Kidney (tissue), 22 donors: ENCODE measurements at places on chromosomes 13 and 19.

GRCh38 chr19:29376855-29377354 is 148.9 kb upstream of the VSTM2B start:
- no peak for DNase-seq

GRCh38 chr19:9673912-9674662 is 813 bp downstream of the ZNF562 start:
- DNase-seq = no peak

GRCh38 chr13:59229861-59230260 is 933.9 kb downstream of the DIAPH3 start:
- no peak for DNase-seq

- no peak for DNase-seq
Measured at GRCh38 chr19:32808236-32808635, 61.3 kb downstream of the SLC7A9 start.

DNA sequence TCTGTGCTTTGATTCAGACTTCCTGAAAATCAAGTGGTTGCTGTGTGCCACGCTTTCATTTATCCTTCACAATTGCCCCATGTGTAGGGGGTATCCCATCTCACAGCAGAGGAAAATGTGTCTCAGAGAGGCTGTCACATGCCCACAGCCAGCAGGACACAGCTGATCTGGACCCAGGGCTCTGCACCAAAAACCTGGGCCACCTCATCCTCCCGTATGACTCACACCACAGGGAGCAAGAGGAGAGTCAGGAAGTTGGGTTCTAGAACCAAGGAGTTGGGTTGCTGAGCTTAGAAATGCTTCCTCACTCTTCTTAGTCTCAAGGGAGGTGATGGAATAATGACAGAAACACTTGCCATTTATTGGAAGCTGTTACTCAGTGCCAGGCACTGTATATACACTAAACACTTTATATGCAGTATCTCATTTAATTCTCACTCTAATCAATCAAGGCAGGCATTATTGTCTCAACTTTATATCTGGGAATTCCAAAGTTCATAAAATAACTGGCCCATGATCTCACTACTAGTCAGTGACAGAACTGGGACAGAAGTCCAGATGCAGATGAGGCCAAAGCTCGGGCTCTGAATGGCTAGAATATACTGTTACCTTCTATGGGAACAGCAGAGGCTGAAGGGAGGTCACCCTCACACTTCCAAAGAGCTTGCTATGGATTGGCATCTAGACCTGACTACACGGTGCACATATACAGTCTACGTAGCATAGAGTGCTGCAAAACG is 47.7 kb upstream of the ATP12A start:
- no peak for DNase-seq

DNA sequence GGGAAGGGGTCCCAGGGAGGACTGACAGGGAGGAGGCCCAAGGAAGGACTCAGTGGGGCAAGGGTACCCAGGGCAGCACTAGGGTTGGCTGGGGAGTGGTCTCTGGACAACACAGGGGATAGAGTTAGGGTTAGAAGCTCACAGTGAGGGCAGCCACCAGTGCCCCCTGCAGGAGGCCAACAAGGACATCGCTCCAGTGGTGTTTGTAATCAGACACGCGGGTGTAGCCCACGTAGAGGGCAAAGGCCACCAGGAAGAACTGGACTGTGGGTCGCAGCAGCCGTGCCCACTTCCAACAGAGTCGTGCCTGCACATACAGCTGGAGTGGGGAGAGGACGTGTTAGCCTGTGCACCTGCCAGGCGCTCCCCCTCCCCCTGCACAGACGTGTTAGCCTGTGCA is 9.2 kb downstream of the PLPP2 start:
- DNase-seq = no peak

GRCh38 chr19:39746836-39747529 is 9.2 kb upstream of the CLC start:
- DNase-seq = no peak

DNA sequence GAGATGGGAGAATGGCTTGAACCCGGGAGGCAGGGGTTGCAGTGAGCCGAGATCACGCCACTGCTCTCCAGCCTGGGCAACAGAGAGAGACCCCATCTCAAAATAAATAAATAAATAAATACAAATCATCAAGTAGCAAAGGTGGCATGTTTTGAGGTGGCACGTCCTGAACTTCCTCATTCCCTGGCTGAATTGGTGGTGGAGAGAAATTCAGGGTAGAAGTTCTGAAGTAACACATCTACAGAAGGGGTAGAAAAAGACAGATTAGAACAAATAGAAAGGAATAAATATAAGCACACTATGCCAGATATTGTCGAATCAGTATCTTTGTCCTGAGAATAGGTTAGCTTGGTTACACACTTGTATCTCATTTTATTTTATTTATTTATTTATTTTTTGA is 6.3 kb downstream of the IFI30 start:
- no peak for DNase-seq

DNA sequence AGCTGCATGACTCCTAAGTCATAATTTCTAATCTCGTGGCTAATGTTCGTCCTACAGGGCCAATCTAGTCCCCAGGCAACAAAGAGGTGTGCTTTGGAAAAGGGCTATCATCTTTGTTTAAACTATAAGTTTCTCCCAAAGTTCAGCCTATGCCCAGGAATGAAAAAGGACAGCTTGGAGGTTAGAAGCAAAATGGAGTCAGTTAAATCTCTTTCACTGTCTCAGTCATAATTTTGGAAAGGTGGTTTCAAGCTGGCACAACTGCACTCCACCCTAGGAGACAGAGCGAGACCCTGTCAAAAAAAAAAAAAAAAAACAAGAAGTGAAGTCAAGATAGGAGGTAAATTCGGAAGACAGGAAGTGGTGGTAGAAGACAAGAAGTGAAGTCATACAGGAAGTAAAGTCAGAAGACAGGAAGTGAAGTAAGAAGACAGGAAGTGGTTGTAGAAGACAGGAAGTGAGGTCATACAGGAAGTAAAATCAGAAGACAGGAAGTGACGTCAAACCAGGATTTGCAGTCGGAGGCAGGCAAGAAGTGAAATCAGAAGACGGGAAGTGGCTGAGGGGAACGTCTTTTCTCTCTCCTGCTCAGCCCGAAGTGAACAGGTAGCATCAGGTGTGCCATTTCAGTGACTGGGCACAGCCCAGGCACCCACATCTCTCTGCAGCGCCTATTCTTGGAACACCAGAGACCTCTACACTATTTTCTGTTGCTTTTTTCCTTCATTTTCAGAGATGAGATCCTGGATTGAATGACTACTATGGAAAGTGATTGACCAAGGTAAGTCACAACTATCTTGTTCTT is 32.2 kb downstream of the GP6 start:
- DNase-seq = no peak

GRCh38 chr19:16814526-16815100 is 14.6 kb upstream of the SIN3B start:
- DNase-seq = no peak

DNA sequence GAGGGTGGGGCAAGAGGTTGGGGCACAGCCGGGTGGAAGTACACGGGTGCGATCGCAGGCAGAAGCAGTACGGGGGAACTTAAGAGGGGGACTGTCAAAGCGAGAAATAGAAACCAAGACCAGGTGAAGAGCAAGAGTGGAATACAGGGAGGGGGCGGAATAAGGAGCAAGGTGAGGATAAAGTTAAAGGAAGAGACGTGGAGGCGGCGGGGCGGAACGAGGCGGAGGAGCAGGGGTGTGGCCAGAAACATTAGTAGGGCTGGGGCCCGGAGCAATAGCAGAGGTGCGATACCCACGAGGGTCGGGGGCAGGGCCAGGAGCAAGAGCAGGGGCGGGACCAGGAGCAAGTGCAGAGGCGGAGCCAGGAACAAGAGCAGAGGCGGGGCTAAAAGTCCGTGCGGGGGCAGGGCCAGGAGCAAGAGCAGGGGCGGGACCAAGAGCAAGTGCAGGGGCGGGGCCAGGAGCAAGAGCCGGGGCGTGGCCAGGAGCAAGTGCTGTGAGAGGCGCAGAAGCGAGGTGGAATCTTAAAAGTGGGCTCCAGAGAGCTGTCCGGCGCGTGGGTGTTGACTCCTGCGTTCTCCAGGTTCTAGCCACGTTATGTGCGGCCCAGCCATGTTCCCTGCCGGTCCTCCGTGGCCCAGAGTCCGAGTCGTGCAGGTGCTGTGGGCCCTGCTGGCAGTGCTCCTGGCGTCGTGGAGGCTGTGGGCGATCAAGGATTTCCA is 1.2 kb downstream of the CATSPERG start:
- peak; percentile 97 for DNase-seq

- DNase-seq = no peak
Measured at GRCh38 chr13:111119966-111120365, 4.9 kb downstream of the ARHGEF7 start.

DNA sequence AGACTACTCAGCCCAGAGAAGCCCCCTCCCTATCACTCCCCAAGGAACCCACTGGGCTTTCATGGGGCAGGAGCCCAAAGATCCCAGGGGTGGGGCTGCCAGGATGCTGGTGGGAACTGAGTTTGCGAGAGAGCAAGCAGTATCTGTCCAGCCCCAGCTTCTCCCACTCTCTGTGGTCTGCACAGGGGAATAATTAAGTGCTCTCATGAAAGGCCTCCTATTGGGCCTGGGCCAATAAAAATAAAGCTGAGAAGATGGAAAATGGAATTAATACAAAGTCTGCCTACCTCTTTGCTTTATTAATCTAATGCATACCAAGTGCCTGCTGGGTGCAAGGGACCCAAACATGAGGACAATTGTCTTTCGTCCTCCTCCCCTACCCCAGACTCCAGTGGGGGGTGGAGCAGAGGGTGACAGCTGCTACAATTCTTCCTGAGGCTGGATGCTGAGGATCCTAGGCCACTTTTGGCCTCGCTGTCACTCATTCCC is 5.4 kb downstream of the DDX39A start:
- DNase-seq = peak; percentile 77
